ENCODE measurements at places on chromosomes 5 and 9. TPM values are rescaled to one million over a fixed set of nuclear protein-coding genes. Genes with fewer than 3 reads are reported as not detected.

GRCh38 chr5:179160584-179160983, 100.4 kb downstream of the ZNF354C start:
- no peaks in the 10 kb centered on the region for H3K4me1 ChIP-seq
- no peak overlapping the region for H3K27ac ChIP-seq
- peak; percentile 82 for DNase-seq
- H3K36me3 ChIP-seq: peaks cover 49% of the 10 kb centered on the region
- H3K27me3 ChIP-seq: no peaks in the 10 kb centered on the region

GRCh38 chr9:129111528-129112151, 425 bp downstream of the PTPA start:
- H3K4me3 ChIP-seq: peak overlapping the region; percentile 86
- H3K27me3 ChIP-seq: no peaks in the 10 kb centered on the region
- peak; percentile 91 for DNase-seq
- peaks cover 14% of the 10 kb centered on the region for H3K4me1 ChIP-seq

DNA sequence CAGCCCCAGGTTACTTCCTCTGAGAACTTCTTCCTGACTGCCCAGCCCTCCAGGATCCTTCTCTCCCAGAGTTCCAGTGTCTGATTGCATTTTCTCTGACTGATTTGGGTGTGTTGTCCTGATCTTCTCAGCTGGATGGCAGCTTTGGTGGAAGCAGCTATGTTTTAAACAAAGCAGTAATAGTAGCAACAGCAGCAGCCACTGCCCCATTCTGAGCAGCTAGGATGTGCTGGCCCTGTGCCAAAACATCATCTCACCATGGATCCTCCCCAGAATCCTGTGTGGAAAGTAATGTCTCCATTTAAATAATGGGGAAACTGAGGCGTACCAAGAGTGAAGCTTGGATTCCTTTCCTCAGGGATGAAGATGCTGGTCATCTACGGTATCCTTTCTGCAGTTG, 46.4 kb upstream of the PSD2 start:
- H3K4me1 ChIP-seq: peaks cover 49% of the 10 kb centered on the region
- DNase-seq: peak; percentile 47
- H3K27me3 ChIP-seq: no peaks in the 10 kb centered on the region
- no peaks in the 10 kb centered on the region for H3K36me3 ChIP-seq
- no peak overlapping the region for H3K4me3 ChIP-seq

DNA sequence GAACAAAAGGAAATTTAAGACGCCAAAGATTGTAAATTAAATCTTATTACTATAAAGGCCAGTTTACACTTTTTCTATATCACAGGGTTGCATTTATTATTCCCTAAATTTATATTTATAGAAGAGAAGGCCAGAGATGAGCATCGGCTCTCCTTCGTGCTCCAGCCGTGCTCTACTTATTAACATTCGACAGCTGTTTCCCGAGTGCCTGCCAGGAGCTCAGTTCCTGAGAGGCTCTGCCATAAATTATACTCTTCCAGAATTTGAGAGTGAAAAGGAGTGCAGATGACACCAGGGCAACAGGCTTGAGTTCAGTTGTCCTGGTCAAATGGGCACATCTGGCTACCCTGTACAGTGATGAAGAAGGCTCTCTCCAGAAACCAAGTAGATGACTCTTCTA, 70.1 kb downstream of the PCSK5 start:
- no peak overlapping the region for H3K4me3 ChIP-seq
- no peak overlapping the region for H3K27ac ChIP-seq
- H3K4me1 ChIP-seq: peaks cover 5% of the 10 kb centered on the region
- H3K27me3 ChIP-seq: no peaks in the 10 kb centered on the region
- no peaks in the 10 kb centered on the region for H3K36me3 ChIP-seq

- no peaks in the 10 kb centered on the region for H3K4me1 ChIP-seq
- no peak overlapping the region for H3K27ac ChIP-seq
- H3K4me3 ChIP-seq: no peak overlapping the region
- DNase-seq: no peak
- peaks cover 4% of the 10 kb centered on the region for H3K27me3 ChIP-seq
- H3K36me3 ChIP-seq: no peaks in the 10 kb centered on the region
These were observed 49.2 kb downstream of the ANXA1 start for GRCh38 chr9:73200694-73201452.

DNA sequence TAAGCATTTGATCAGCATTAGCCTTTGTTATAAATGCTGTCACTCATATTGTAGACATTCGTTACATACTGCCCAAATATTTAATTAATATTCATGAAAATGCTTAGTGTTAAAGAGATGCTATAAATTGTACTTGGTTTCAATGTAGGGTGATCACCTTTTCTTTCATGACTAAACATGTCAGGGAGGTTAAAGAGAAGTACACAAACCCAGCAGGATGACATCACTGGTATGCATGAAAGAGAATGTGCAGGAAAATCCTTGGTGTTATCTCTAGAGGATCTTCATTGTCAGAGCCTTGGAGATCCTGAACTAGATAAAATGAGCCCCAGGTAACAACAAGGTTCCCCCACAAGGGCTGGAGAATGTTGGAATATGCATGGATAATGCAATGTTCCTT, 33.0 kb upstream of the SV2C start:
- H3K4me1 ChIP-seq: no peaks in the 10 kb centered on the region
- no peaks in the 10 kb centered on the region for H3K36me3 ChIP-seq
- H3K27me3 ChIP-seq: no peaks in the 10 kb centered on the region
- H3K4me3 ChIP-seq: no peak overlapping the region
- no peak for DNase-seq
- H3K27ac ChIP-seq: no peak overlapping the region

DNA sequence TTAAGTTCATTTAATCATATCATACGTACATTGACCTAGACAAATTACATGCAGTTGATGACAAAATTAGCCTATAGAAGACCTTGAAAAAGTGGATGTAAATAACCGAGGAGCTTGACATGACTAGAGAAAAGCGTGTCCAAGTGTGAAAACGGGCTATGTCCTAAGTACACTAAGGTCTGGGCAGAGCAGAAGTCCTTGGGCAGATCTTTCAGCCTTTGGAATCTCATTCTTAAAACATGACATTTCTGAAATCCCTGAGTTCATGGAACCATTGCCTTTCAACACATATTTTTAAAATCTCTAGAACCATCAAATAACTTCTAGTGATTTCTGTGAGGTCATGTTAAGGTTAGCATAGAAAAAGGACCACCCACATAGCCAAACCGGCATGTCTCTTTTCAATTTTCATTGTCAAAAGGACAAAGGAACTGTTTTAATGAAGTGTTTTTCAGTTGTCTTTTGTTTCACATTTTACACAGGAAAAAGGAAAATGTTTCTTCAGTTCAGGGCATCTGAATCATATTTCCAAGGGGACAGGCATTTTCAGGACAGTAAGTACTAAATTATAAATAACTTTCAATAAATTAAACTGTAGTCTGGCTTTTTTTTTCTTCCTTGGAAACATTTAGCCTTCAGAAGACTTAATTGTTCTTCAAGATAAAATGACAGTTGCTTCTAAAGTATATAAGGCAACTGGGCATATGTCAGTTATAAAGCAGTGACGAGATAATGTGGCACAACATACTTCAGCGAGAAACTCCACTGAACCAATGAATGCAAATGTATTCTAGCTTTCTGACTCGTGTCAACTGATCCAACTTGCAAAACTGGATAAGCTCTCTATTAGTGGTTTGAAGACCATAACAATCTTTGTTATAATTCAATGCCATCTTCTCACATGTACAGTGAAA, 416.8 kb downstream of the NFIB start:
- no peak for DNase-seq
- no peak overlapping the region for H3K4me3 ChIP-seq
- H3K36me3 ChIP-seq: no peaks in the 10 kb centered on the region
- H3K4me1 ChIP-seq: no peaks in the 10 kb centered on the region
- no peak overlapping the region for H3K27ac ChIP-seq
- no peaks in the 10 kb centered on the region for H3K27me3 ChIP-seq

- no peaks in the 10 kb centered on the region for H3K4me1 ChIP-seq
- H3K27me3 ChIP-seq: no peaks in the 10 kb centered on the region
- H3K4me3 ChIP-seq: no peak overlapping the region
These were observed 73.6 kb downstream of the CDH12 start for GRCh38 chr5:22779499-22779898.

DNA sequence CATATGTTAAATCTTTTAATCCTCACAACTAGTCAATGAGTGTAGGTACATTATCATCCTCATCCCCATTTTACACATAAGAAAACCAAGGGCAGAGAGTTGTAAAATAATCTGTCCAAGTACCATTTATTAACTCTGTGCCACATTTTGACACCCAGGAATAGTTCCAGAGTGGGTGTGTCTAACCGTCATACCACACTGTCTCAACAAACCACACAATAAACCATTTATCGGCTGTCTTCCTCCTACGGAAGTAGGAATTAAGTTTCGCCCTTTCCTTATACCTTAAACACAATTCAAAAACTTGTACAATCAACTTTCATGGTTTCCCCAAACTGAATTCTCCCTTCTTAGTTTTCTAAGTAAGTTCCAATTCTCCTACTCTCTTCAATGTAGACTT, 11.4 kb downstream of the AP3B1 start:
- no peak for DNase-seq
- peaks cover 12% of the 10 kb centered on the region for H3K4me1 ChIP-seq
- H3K27ac ChIP-seq: no peak overlapping the region
- H3K36me3 ChIP-seq: no peaks in the 10 kb centered on the region

GRCh38 chr9:89889865-89890264, 285.1 kb downstream of the GADD45G start:
- no peak overlapping the region for H3K27ac ChIP-seq
- no peaks in the 10 kb centered on the region for H3K27me3 ChIP-seq
- no peak for DNase-seq
- H3K4me1 ChIP-seq: no peaks in the 10 kb centered on the region
- no peaks in the 10 kb centered on the region for H3K36me3 ChIP-seq

DNA sequence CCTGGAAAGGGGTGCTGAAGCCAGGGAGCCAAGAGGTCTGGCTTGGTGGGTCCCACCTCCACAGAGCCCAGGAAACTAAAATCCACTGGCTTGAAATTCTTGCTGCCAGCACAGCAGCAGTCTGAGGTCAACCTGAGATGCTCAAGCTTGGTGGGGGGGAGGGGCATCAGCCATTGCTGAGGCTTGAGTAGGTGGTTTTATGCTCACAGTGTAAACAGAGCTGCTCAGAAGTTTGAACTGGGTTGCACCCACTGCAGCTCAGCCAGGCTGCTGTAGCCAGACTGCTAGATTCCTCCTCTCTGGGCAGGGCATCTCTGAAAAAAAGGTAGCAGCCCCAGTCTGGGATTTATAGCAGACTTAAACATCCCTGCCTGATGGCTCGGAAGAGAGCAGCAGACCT, 55.5 kb upstream of the FBXL17 start:
- H3K4me1 ChIP-seq: no peaks in the 10 kb centered on the region
- no peak overlapping the region for H3K4me3 ChIP-seq
- no peak overlapping the region for H3K27ac ChIP-seq
- no peak for DNase-seq
- no peaks in the 10 kb centered on the region for H3K36me3 ChIP-seq

DNA sequence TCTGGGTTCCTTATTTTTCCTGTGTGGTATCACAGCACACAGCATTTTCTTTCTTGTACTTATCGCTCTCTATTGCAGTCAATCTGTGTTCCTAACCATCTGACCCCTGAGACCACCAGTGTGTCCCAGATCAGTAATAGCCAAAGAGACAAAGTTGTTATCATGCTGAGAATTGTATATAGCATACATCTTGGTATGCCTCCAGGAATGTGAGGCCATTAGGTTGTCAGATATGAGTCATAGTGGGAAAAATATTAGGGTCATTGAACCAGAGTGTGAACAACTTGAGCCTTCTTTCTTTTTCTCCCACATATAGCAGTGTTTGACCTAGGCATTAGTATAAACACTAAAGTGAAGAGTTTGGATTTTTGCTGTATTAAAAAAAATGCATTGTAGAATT, 106.3 kb downstream of the NDUFAF2 start:
- H3K4me1 ChIP-seq: peaks cover 48% of the 10 kb centered on the region
- no peak overlapping the region for H3K4me3 ChIP-seq
- H3K27me3 ChIP-seq: no peaks in the 10 kb centered on the region
- H3K27ac ChIP-seq: peak overlapping the region; percentile 6
- no peak for DNase-seq

The ST6GALNAC6 gene
- total RNA-seq: 53.2 TPM

The MED22 gene
- total RNA-seq: 14.5 TPM

The GARIN3 gene
- total RNA-seq: not detected

The AKNA gene
- total RNA-seq: 27.9 TPM

The RAI14 gene
- total RNA-seq: 149 TPM

The UAP1L1 gene
- total RNA-seq: 35.9 TPM

The STPG3 gene
- 0.36 TPM for total RNA-seq

Measured in osteoblast (primary cell).